D721Med (cell line): ENCODE measurements at places on chromosomes 3 and 15.

DNA sequence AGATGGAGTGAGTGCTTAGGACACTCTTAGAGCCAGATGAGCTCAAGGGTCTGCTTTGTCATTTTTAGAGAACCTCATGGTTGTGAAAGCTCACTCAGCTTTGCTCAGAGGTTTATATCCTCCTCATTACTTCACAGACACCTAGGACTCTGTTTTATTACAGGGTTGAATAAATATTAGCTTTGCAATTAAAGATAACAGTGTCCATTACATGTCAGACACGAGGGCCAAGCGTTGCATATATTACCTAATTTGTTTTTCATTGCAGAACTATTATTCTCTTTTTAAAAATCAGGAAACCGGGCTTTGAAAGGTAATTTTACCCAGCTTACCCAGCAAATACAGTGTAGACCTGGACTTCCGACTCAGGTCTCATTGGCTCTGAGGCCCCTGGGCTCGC is 16.1 kb downstream of the MAP6D1 start:
- DNase-seq, result no peak

DNA sequence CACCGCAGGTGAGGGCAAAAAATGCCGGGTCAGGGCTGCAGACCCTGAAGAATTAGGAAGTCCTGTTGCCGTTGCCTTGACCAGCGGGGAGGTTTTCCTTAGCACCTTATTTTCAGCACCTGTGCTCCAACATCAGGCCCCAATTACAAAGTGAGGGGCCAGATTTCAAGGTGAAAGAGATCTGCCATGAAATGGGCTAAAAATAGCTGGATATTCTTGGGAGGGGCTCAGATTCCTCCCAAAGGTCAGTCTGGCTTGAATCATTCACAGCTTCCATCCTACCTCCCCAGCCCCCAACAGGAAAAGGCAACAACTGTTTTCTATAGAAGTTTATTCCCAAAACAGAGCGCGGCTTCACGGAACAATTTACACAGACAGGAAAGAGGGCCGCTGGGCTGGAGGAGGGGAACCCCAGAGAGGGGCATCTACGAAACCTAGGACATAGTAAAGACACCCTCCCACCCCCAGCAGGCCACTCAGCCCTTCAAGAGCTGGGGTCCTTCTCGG is 941 bp upstream of the SLC26A6 start:
- no peak for DNase-seq

DNA sequence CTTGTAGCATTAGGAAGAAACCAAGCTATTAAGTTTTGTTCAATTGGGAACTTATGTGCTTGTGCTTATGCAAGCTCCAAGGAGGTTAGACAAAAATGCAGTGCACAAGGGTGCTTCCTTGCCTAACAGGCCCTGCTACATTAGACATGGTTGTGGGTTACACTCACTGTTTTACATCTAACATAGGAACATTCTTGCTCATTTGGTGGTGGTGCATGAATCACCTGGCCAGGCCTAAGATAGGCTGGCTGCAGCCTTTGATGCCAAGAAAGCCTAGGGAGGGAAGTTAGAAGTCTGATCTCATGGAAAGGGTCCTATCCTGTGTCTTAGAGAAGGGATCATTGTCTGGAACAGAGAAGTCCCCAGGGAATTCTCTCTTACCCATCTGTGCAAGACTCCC is 43.5 kb downstream of the CA12 start:
- DNase-seq, result no peak

- no peak for DNase-seq
Observed at GRCh38 chr3:87350367-87351199, 74.2 kb upstream of the POU1F1 start.

DNA sequence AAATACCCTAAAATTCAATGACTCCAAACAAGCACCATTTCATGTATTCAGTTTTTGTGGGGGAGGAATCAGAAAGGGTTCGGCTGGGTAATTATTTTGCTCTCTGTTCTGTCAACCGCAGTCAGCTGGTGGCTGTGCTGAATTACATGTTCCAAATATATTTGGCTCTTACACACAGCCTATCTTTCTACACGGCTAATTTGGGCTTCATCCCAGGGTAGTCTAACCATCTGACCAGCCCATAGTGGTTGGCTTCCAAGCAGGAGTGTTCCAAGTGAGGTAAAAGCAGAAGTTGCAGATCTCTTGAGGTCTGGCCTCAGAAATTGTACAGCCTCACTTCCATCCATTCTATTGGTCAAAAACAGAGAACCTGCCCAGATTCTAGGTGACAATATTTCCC is 760.8 kb upstream of the SEMA6D start:
- DNase-seq, result no peak

GRCh38 chr3:126714276-126714900 is 10.3 kb downstream of the CHCHD6 start:
- no peak for DNase-seq

DNA sequence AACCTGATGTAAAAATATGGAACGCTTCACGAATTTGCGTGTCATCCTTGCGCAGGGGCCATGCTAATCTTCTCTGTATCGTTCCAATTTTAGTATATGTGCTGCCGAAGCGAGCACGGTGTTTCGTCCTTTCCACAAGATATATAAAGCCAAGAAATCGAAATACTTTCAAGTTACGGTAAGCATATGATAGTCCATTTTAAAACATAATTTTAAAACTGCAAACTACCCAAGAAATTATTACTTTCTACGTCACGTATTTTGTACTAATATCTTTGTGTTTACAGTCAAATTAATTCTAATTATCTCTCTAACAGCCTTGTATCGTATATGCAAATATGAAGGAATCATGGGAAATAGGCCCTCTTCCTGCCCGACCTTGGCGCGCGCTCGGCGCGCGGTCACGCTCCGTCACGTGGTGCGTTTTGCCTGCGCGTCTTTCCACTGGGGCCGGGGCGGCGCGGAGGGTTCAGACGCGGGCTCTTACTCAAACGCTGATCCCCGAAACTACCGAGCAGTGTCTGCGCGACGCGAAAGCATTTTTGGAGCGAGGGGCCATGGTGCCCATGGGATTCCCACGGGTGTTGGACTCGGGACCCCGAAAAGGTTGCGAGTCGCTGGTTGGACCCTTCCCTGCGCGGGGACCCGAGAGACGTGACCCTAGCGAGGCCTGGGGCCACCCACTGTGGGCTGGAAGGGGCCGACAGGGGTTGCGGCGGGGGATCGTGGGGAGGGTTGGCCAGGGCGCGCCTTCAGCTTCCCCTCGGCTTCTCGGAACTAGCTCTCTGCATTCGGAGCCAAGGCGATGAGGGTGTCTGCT is at the start of gene RNU6-1:
Gene RNU6-1, minus strand, starts transcription at position 117 of the 820 bp plus-strand sequence.
- DNase-seq, result peak; percentile 83

GRCh38 chr15:55267401-55268175 is 22.0 kb downstream of the RAB27A start:
- DNase-seq, result no peak
